ENCODE measurements at places on chromosomes 3 and 15.

GRCh38 chr15:64082757-64083156, 10.9 kb downstream of the CIAO2A start:
- DNase-seq: no peak

DNA sequence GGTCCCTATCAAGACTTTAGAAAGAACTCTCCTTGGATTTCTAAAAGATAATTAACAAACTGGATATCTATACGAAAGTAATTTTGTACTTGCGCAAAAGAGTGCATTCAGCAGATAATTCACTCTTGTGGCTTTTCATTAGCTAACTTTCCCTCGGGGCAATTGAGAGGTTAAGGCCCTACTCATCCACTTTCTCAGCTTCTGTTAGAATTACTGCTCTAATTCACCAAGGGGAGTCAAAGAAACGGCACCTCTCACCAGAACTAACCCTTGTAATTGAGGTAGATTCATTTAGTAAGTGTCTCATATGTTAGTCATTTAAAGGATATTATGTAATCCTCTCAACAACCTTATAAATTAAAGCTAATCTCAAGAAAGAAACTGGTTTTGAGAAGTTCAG, 22.5 kb upstream of the MB21D2 start:
- peak; percentile 28 for DNase-seq

- DNase-seq: no peak
Observed at GRCh38 chr15:63114465-63114864, 7.2 kb upstream of the LACTB start.

- no peak for DNase-seq
Observed at GRCh38 chr15:44018151-44018550, 176.9 kb downstream of the FRMD5 start.

DNA sequence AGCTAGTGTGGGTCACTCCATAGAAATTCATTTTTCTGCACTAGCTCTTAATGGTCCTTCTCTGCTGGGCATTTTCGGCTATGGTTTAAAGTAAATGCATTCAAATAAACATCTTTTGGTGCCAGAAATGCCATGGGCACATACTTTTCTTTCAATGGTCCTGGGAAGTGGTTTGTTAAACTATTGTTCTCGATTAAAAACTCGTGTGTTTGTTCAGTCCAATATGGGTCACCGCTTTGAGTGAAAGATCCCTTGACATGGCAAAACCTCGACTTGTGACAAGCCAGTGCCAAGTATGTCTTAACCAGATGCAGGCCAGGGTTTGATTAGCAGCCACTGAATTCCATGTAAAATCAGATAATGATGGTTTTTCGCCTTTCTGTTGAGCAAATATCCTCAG, 331.9 kb upstream of the WNT5A start:
- DNase-seq: no peak

DNA sequence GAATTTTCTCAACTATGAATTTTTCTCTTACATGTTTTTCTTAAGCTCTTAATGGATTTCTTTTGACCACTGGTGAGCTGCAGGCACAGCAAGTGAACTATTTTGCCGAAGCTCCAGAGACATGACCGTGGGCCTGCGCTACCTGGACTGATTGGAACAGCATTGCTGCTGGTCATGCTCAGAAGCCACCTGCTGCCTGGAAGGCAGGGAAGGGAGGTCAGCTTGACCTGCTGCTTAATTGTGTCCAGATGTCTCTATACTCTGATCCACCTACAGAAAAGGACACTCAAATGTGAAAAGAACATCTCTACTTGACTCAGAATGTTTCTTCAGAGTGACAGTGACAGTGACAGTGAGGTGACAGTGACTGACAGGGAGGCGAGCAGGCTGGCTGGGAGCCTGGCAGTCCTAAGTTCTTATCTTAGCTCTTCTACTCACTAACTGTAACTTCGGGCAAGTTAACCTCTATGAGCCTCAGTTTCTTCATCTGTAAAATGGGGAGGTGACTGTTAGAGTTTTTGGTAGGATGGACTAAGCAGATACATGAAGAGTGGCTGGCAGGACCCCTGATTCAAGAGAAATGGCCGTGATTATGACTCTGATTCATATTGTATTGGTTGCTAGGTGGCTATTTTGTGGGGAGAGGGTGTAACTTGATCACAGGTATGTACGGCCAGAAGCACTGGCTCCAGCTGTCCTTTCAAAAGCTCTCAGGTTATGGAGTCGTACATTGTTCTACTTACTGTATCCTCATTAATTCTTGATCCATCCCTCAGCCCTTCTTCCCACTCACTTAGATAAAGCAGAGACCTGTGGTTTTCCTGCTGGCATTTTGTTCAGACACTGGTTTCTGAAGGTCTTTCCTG, 54.8 kb upstream of the DLG1 start:
- no peak for DNase-seq

GRCh38 chr3:53009826-53010539, 35.9 kb downstream of the SFMBT1 start:
- DNase-seq: no peak

GRCh38 chr15:50280271-50280670, 14.7 kb upstream of the HDC start:
- DNase-seq: no peak

GRCh38 chr3:191070762-191071403, 128.2 kb upstream of the OSTN start:
- DNase-seq: no peak

GRCh38 chr3:183968666-183969245, 48.9 kb downstream of the ABCC5 start:
- DNase-seq: no peak

- DNase-seq: peak; percentile 95
Observed at GRCh38 chr3:141368062-141368924, at the start of gene ZBTB38. Gene ZBTB38, plus strand, starts transcription at chr3:141368504. Its CDS starts 73,885 bp downstream, at chr3:141442389.

DNA sequence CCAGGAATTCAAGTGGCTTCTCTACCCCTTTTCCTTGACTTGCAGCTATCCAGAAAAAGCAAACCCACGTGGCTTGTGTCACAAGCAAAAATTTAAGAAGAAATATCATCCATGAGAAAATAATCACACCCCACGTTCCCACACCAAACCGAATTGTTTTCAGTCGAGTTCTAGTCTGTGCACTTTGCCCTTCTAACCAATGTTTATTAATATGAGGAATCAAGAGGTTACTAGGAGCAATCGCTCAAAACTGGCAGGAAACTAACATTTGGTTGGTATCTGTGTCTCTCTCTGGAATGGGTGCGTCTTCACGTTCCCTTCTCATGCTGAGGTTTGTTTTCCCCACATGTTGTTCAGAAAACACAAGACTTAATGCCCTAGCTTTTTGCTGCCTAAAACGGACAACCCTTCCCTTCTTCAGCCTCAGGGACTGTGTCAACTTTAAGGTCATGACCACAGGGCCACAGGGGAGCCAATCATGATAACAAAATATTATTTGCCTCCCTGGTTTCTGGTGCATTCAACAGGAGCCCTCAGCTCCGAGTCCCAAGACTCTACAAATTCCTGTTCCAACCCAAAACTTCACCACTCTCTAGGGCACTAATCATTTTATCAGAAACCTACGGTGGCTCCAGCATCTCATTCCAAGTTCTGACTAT, 41.4 kb upstream of the LMCD1 start:
- DNase-seq: no peak

GRCh38 chr3:111472556-111472955, 69.4 kb upstream of the CD96 start:
- DNase-seq: no peak

- DNase-seq: no peak
Observed at GRCh38 chr15:32794973-32795372, 77.2 kb downstream of the GREM1 start.
